Sigmoid colon (tissue), 7 donors: ENCODE measurements at places on chromosomes 1 and 21. TPM values are rescaled to one million over a fixed set of nuclear protein-coding genes. Genes with fewer than 3 reads are reported as not detected.

NCAM2 gene
- 8.2 TPM for total RNA-seq

RORC gene
- 0.27 TPM for total RNA-seq

DNA sequence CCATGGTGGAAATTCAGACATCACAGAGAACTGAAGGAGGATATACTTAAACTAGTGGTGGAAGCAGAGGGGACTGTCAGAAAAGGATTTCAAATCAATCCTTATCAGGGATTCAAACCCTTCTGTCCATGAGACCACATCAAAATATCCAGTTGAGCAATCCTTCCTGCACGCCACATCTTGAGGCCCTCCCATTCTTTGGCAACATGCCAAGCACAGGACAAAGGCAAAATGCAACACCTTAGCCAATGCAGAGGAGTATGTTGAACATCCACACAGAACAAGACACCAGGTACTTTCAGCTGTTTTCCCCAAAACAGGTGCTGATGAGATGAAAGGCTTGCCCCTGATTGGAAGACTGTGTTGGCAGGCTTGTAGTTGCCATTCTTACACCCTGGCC is 81.8 kb upstream of the PLXNA2 start:
- no peaks in the 10 kb centered on the region for H3K4me1 ChIP-seq
- no peak overlapping the region for H3K27ac ChIP-seq
- no peak for DNase-seq
- no peak overlapping the region for H3K4me3 ChIP-seq

DNA sequence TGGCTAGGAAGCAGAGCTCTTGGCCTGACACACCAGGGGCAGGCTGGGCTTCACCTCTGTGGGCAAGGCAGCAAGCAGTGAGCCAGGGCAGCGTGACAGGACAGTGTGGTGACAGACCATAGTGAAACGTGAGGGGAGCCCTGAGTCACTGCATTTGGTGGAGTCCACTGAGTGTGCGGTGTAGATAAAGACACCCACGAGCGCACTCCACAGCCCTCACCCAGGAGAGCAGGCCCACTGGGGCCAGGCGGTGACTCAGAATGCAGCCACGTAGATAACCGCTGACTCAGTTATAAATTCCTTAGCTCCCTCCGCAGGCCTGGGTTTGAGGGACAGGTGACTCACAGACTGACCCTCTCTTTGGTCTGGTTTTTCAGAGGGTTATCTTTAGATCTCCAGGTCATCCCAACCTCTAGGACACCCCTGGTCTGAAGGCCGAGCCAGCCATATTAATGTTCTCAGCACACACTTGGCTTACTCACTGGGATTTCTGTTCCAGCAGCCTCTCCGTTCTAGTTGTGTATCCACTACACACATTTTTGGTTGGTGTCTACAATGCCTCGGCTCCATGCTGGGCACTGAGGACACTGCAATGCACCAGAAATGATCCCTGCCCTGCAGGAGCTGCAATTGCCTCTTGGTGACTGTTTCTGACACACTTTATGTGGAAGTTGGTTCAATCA is 90.2 kb upstream of the TSPAN2 start:
- no peak overlapping the region for H3K4me3 ChIP-seq
- DNase-seq: no peak
- no peaks in the 10 kb centered on the region for H3K4me1 ChIP-seq
- no peaks in the 10 kb centered on the region for H3K36me3 ChIP-seq

- no peak overlapping the region for H3K4me3 ChIP-seq
- no peak overlapping the region for H3K27ac ChIP-seq
- peak; percentile 13 for DNase-seq
- peaks cover 33% of the 10 kb centered on the region for H3K27me3 ChIP-seq
- H3K4me1 ChIP-seq: no peaks in the 10 kb centered on the region
Measured at GRCh38 chr21:36717976-36718375, 19.1 kb downstream of the SIM2 start.

- H3K4me1 ChIP-seq: no peaks in the 10 kb centered on the region
- DNase-seq: no peak
- no peak overlapping the region for H3K27ac ChIP-seq
- H3K36me3 ChIP-seq: no peaks in the 10 kb centered on the region
- H3K27me3 ChIP-seq: peaks cover 5% of the 10 kb centered on the region
- no peak overlapping the region for H3K4me3 ChIP-seq
Measured at GRCh38 chr21:38297194-38297631, 40.4 kb downstream of the KCNJ15 start.

- H3K27me3 ChIP-seq: peaks cover 15% of the 10 kb centered on the region
- H3K4me1 ChIP-seq: no peaks in the 10 kb centered on the region
- H3K36me3 ChIP-seq: no peaks in the 10 kb centered on the region
- H3K4me3 ChIP-seq: no peak overlapping the region
- H3K27ac ChIP-seq: no peak overlapping the region
- no peak for DNase-seq
Measured at GRCh38 chr1:156912861-156913808, 7.3 kb upstream of the LRRC71 start.
